Gastroesophageal sphincter (tissue), 4 donors: ENCODE measurements at places on chromosomes 16 and 17.

- no peak for ATAC-seq
Observed at GRCh38 chr17:69540356-69540755, 125.9 kb downstream of the MAP2K6 start.

DNA sequence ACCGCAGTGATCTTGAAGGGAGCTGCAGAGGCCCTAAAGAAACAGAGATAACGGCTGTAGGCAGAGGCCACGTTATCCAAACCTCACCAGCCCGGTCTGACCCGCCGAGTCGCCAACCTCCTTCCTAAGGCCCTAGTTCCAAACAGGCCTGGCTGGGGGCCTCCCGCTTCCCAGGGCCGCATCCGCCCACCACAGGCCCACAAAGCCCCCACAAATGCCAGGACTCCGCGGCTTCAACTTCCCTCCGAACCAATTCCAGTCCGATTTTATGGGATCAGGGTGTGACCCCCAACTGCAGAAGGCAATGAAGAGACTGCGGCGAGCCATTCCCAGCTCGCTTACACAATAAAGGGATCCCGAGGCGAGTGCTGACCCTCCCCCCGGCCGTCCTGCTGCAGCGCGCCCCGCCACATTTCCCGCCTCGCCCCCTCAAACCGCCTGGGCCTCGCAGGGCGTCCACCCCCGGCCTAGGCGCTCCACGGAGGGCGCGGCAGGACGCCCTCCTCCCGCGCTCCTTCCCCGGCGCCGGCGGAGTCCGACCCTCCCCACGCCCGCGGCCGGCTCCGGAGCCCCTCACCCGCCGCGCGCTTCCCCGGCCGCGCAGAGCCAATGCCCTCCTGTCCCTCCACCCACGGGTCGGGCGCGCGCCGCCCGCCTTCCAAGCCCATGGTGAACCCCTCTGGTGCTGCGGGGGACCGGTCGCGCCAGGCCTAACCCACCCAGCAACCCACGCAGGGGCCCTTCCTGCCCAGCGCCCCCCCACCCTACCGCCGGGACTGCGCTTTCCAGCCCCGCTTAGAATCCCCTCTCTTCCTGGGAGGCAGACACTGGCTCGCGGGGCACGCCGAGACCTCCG is 926 bp downstream of the MYH10 start:
- no peak for ATAC-seq

DNA sequence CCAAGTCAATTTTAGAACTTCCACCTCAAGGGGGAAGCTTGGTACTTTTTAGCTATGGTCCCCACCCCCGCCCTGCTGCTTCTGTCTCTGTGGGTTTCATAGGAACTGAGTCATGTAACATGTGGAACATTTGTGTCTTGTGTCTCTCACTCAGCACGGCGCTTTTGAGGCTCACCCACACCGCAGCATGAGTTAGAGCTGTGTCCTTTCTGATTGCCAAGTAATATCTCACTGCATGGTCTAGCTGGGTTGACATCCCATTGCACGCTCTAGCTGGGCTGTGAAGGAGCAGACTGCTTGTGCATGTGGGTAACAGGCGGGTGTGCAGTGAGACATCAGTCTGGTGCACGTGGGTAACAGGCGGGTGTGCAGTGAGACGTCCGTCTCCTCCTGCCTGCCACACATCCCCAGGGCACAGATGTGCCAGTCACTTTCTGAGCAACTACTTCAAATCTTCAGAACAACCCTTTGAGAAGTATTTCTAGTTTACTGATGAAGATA is 26.4 kb upstream of the SLC7A5 start:
- ATAC-seq, result no peak

GRCh38 chr17:29847527-29848400 is 82.3 kb downstream of the SSH2 start:
- ATAC-seq, result no peak

GRCh38 chr16:84785843-84786581 is 33.8 kb upstream of the CRISPLD2 start:
- ATAC-seq, result peak; percentile 62

- no peak for ATAC-seq
Observed at GRCh38 chr17:1697681-1698080, 12.5 kb downstream of the TLCD2 start.

- no peak for ATAC-seq
Observed at GRCh38 chr17:29125651-29126050, 54.5 kb downstream of the MYO18A start.

DNA sequence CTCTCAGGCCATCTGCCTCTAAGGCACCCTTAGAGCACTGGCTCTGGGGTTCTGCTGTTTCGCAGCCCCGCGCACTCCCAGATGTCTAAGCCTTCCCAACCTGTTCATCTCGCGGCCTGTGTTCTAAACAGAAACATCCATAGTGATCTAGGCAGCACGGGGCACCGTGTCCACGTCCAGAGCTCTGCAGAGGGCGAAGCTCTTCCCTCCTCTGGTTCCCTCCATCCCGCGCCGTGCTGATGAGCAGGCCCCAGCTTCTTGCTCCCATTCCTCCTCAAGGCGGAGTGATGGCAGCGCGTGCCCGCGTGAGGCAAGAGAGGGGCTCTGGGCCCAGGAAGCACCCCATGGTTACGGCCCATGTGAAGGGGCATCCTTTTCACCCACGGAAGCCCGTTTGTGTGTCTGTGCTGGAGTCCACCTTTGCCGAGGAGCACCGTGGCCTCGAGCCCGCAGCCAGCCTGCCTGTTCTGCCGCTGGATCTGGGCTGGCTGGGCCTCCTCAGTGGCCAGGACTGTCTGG is 3.6 kb downstream of the SPIRE2 start:
- ATAC-seq, result no peak

- ATAC-seq, result peak; percentile 67
Observed at GRCh38 chr17:7841915-7842379, 7.9 kb downstream of the KDM6B start.

- peak; percentile 64 for ATAC-seq
Observed at GRCh38 chr17:951325-952132, 28.0 kb downstream of the NXN start.

DNA sequence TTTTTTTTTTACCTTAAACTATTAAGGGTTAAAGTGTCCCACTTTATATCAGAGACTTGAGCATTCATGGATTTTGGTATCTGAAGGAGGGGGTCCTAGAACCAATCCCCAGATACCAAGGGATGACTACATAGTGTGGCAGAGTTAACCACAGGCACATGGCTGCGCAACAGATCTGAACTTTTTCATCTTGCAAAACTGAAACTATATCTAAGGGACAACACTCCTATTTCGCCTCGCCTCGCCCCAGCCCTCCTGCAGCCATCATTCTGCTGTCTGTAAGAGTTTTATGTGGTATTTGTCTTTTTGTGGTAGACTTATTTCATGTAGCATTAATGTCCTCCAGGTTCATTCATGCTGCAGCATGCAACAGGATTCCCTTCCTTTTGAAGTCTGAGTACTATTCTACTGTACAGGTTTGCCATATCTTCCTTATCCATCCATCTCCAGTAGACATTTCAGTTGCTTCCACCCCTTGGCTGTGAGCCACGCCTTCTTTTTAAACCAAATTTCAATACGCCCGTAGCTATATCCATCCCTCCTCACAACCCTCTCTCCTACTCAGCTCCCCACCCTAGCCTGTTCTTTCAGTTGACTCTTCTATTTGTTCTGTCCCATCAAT is 53.2 kb downstream of the AMFR start:
- ATAC-seq, result no peak

DNA sequence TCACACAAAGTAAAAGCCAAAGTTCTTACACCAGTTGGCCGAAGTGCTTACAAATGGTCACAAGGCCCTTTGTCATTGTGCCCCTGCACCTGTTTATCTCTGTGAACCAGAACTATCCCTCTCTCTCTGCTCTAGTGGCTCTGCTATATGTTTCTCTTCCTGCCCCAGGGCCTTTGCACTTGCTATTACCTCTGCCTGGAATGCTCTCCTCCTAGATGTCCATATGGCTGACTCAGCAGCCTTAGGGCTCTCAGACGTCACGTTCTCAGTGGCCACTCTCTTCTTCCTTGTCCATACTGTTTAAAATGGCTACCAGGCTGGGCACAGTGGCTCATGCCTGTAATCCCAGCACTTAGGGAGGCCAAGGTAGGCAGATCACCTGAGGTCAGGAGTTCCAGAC is 38.8 kb upstream of the DDX52 start:
- ATAC-seq, result no peak

DNA sequence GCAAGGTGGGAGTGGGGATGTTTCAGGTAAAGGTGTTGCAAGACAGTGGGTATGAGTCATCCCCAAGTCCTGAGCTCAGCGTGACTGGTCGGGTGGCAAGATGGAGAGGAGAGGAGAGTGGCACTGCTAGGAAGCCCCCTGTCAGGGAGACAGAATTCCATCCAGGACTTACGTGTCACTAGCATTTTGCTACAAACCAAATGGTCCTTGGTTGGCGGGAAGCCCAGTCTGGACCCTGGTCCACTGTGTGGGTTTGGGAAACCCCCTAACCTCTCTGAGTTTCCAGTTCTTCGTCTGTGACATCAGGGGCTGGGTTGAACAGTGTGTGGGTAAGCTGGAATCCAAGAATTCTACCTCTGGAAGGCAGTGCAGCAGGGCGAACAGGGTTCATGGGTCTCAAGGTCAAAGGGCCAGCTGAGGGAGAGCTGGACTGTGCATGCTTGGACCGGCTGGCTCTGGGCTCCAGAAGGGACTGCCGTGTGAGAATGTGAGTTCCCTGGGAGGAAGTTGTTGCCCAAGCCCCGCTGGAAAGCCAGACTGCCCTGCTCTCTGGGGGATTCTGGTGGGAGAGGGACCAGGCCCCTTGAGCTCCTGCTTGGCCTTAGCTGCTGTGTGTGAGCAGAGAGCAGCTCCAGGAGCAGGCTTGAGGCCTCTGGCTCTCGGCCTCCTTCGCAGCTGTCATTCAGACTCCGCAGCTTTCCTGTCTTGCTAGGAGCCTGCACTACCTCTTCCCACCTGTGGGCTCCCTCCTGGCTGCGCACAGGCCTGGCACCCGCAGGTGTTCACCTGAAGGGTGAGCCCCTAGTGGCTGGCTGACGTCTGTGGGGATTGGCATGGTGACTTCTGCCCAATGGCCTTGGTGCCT is 84.6 kb downstream of the NT5M start:
- ATAC-seq, result no peak

GRCh38 chr17:75878174-75878998 is at the start of gene TRIM47:
TRIM47 (minus strand) TSS chr17:75878581; CDS start chr17:75878548, 33 bp downstream.
- peak; percentile 81 for ATAC-seq

GRCh38 chr17:8923762-8924161 is 41.7 kb downstream of the PIK3R5 start:
- no peak for ATAC-seq

GRCh38 chr17:4839965-4840892 is 7.1 kb downstream of the MINK1 start:
- no peak for ATAC-seq

DNA sequence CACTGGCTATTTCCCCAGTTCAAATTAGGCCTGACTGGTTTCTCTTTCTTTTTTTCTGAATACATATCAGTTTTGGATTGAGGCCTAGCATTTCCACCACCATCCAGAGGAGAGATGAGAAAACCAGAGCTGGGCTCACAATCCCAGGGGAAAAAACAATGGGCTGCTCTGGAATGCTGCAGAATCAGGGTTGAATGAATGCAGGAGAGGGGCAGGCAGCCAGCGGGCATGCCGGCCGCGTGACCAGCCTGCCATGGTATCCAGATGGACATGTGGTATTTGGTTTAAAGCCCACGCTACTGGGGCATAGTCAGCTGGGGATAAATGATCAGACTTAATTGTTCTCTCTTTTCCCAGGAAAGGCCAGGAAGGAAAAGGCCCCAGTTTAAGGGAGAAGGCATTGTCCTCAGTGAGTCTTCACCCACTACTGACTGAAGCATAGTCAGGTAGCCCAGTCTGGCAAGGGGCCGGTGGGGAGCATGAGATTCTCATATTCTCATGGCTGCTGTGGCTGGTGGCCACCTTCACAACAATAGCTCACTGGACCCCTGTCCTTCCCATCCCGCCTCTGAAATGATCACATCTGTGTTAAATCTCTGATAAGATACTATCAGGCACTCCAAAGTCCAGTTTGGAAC is 38.7 kb upstream of the RHOT1 start:
- no peak for ATAC-seq

- ATAC-seq, result no peak
Observed at GRCh38 chr17:36008998-36009665, 7.8 kb upstream of the CCL15 start.

- no peak for ATAC-seq
Observed at GRCh38 chr17:79391376-79392233, 219.2 kb downstream of the RBFOX3 start.

DNA sequence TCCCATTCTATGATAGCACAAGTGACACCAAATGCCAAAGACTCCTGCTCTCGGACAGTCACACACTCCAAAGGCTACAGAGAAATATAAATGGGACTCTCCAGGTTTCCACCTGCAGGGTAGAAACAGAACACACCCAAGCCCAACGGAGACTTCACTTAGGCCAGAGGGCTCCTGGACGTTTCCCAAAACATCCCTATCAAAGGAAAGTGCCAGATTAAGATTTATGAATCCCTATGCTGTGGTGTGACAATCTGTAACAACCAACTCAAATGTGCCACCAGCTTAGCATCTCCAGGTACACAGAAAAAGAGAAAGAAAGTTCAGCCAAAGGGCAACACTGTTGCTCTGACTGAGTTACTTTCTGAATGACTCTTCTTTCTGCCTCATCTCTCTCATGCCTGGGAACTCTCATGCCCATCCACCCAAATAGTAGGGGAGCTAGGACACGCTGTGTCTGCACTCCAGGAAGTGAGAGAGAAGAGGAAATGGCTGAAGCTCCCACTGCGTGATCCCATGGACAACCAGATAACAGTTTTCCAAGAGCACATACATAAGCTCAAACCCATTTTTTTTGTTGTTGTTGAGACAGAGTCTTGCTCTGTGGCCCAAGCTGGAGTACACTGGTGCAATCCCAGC is 49.7 kb downstream of the SMG6 start:
- ATAC-seq, result no peak

GRCh38 chr16:30444231-30445148 is 1.2 kb downstream of the SEPHS2 start:
- ATAC-seq, result no peak

- ATAC-seq, result peak; percentile 41
Observed at GRCh38 chr17:50361561-50362480, 11.2 kb downstream of the MRPL27 start.

DNA sequence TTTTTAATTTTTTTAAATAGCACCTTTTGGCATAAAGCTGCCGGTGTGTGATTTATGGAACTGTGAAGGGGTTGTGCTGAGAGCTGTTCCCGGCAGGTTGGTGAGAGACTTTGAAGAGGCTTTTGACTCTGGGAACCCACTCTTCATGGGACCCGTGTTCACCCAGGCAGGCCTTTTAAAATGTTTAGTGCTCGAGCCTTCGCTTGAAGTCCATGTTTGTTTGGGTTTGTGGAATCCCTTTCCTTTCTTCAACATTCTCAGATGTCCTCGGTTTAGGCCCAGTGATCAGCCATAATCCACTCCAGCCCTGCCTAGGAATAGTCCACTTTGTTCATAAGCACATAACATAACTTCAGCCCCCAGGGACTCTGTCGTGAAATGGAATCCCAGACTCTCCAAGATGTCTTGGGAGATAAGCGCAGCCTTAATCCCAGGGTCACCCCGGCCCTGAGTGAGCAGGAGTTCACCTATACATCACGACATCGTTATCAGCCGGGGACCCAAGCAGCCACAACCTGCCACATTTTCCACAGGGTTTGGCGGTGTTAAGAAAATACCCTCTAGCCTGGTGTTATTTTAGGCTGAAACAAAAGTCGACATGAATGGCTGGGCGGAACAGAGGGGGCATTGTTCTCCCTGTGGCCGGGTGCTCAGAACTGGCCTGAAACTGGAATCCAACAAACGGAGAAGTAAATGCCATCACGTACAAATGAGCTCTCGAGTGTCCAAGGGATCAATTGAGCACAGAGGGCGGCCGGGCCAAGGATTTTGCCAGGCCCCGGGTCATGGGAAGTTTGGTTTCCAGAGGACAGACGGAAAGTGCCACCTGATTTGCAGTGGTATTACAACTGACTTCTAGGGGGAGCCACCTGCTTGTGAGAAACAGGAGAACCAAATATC is 145.7 kb upstream of the IRX3 start:
- ATAC-seq, result no peak

- no peak for ATAC-seq
Observed at GRCh38 chr16:53922807-53923571, 219.0 kb downstream of the FTO start.
